ENCODE measurements at places on chromosomes 16 and 17. TPM values are rescaled to one million over a fixed set of nuclear protein-coding genes. Genes with fewer than 3 reads are reported as not detected.

GRCh38 chr17:7208027-7208571, 11.5 kb downstream of the DLG4 start:
- no peak for DNase-seq

GRCh38 chr17:59435238-59435637, 103.8 kb downstream of the YPEL2 start:
- no peak for DNase-seq

DNA sequence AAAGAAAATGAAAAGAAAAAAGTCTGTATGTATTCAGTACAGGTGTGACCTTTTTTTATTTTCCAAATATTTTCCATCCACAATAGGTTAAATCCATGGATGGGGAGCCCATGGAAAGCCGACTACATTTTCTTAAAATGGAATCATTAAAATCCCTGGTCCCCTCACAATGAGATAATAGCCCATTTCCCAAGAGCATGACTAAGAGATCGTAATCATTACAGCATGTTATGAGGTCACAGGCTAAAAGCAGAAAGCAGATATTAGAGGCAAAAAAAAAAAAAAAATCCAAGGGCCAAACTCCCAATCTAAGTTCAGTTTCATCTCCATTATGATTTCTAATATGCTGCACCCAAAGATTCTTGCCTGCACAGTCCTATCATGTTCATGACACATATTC, 44.7 kb downstream of the CYTH1 start:
- DNase-seq: peak; percentile 44

DNA sequence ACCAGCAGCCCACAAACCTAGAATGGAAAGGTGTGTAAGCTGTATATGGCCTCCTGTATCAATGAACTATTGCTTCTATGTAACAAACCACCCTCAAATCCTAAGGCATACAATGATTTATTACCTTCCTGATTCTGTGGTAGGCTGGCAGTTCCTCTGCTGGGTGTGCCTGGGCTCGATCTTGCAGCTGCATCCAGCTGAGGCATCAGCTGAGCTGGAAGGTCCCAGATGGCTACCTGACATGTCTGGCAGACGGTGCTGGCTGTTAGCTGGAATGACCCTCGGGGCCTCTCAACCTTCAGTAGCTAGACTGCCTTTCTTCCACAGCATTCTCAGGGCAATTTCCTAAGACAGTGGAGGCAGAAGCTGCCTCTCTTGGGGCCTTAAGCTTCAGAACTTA, 152.7 kb downstream of the RAB11FIP4 start:
- no peak for DNase-seq

PDILT gene
- not detected for polyA plus RNA-seq

DNA sequence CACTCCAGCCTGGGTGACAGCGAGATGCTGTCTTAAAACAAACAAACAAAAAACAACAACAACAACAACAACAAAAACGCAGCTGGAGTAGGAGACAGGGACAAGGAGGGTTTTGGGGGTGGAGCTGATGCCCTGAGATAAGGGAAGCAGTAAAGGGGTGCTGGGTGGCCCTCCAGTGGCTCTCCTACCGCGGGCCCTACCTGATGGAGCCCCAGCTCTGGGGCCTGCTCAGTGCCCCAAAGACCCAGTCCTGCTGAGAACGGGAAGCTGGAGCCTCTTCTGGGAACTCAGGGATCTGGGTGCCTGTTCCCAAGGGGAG, 21.3 kb upstream of the NAGS start:
- no peak for DNase-seq

C16orf86 gene
- polyA plus RNA-seq: 0.87 TPM

EFNB3 gene
- polyA plus RNA-seq: 5.3 TPM

CTRB1 gene
- polyA plus RNA-seq: not detected

GRCh38 chr16:82584553-82585152, 42.1 kb upstream of the CDH13 start:
- DNase-seq: no peak

GRCh38 chr17:35160354-35161201, 13.0 kb downstream of the UNC45B start:
- DNase-seq: no peak

DNA sequence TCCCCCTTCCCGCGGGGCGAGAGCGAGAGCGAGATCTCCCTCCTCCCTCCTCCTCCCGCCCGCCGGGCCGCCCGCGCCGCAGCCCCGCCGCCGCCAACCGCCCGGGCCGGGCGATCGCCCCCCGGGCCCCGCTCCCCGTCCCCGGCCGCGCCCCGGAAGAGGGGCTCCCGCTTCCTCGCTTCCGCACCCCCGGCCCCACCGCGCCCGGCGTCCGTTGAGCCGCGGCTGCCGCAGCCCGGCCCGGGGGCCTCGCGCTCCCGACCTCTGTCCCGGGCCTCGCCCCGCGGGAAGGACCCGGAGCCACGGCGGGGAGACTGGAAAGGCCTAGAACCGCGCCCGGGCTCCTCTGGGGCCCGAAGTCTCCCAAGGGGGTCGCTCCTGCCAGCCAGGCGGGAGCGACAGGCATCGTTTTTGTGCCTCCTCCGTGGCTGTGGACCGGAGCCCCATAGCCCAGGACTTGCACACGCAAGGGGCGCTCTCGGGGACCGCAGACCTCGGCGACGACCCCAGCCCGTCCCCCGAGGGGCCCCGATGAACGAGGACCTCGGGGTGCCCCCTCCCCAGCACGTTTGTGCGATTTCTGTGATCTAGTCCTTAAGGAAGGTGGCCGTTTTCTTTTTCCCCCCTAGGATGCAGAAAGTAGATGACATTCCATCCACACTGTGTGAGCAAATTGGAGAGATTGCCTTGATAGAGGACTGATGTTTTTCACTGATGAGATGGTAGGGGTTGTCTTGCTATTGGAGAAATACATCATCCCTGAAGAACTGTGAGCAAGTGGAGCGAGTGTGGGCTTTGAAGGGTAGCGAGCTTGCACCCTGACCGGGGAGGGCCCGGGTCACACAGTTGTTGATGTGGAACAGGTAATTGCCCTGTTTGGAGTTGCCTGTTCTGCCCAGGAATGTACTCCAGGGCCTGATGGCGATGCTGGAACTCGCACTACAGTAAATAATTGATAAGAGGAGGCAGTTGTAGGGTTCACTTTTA, 611 bp downstream of the BANP start:
- no peak for DNase-seq

DNA sequence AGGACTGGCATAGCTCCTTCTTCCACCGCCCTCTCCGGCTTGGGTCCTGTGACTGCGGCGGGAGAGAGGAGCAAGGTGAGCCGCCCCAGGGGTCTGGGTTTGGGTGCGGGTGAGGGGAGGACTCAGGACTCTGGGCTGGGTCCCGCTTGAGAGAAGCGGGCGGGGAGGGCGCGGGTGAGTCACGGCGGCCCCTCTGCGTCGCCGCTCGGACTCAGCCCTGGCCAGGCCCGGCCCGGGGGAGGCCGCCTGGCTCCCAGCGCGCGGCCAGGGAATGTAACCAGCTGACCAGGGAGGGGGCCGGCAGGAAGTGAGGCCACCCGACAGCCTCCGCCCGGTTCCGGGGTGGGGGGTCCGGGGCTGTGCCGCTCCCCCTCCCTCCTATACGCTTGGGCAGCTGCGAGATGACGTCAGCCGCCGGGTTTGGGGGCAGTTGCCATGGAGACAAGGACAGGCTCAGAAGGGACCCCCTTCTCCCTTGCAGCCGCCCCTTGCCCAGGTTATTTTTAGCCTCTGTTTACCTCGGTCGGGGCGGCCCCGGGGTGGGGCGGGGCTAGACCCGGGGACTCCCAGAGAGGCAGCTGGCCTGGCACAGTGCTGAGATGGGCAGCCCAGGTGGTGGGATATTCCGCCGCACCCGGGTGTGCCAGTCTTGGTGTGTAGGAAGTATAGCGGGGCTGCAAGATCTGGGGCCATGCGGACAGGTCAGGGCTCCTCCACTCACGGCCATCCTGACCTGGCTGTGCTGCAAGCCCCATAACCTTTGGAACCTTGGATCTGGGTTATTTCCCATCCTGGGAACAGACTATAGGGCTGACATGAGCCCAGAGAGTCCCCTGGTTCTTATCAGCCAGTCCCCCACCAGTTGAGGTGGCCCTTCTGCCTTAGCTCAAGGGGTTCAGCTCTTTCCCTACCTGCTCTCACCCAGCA, 1.6 kb downstream of the RIPOR1 start:
- DNase-seq: peak; percentile 23

- peak; percentile 5 for DNase-seq
Measured at GRCh38 chr17:15341385-15341849, at the start of gene TEKT3. Gene TEKT3, minus strand, starts transcription at chr17:15341597. Its CDS starts 10,012 bp downstream, at chr17:15331585.

CDRT15L2 gene
- polyA plus RNA-seq: not detected

DNA sequence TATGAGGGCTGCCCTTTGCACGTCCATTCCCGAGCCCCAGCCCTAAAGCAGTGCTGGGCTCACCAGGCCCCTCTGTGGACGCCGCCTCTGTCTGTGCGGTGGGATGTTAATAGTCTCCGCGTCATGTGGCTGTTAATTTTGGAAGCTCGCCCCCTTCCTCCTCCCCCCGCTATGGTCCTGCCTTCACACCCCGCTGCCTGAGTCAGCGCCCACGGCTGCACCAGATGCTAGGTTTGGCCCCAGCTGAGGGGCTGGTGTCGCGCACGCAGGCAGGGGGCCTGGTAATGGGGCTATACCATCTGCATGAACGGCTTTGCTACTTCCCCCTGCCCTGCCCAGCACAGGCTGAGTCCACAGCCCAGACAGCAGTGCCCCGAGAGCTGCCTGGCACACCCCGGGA, 4.1 kb upstream of the SSTR5 start:
- no peak for DNase-seq

GRCh38 chr16:28497386-28497785, 2.9 kb downstream of the APOBR start:
- no peak for DNase-seq

DNA sequence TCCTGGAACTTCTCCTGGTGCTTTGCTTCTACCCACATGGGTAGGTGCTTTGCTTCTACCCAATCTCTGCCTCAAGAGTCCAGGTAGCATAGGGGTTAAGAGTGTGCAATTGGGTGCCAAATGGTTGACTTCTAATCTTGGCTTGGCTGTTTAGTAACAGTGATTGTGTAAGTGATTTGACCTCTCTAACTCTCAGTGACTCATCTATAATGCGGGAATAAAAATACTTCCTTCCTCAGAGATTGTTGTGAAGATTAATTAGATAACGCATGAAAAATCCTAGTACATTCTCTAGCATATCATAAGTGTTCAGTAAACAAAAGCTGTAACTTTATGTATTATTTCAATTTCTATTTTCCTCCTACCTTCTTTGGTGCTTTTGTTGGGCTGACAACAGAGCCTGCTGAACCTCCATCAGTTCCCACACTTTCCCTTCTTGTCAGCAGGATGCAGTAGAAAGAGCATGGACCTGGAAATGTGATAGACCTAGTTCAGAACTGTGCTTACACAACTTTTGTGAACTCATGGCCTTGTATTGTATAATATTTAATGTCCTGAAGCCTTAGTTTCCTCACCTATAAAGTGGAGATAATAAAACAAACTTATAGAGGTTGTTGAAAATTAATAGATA, 72.9 kb upstream of the SMIM36 start:
- DNase-seq: no peak

KRTAP9-4 gene
- not detected for polyA plus RNA-seq

CRHR1 gene
- not detected for polyA plus RNA-seq

- no peak for DNase-seq
Measured at GRCh38 chr17:11986179-11986941, 10.9 kb downstream of the ZNF18 start.

- no peak for DNase-seq
Measured at GRCh38 chr17:78111016-78111726, 17.4 kb downstream of the TMC6 start.

GRCh38 chr16:53014287-53014686, 38.4 kb downstream of the CHD9NB start:
- no peak for DNase-seq

DNA sequence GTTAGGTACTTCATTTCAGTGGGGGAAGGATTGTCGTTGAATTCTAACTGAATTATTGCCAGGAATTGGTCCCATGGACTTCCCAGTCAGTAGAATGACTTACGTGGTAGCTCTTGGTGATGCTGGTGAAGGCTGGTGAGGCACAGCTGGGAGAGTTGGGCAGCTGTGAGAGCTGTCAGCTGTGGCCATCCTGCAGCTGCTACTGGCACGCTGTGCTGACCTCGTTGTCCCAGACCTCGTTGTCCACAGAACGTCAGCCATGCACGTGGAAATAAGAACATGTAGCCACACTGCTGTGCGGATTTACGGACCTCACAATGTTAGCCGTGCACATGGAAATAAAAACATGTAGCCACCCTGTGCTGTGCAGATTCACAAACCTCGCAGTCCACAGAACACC, 102.3 kb downstream of the NPIPB11 start:
- no peak for DNase-seq

DNA sequence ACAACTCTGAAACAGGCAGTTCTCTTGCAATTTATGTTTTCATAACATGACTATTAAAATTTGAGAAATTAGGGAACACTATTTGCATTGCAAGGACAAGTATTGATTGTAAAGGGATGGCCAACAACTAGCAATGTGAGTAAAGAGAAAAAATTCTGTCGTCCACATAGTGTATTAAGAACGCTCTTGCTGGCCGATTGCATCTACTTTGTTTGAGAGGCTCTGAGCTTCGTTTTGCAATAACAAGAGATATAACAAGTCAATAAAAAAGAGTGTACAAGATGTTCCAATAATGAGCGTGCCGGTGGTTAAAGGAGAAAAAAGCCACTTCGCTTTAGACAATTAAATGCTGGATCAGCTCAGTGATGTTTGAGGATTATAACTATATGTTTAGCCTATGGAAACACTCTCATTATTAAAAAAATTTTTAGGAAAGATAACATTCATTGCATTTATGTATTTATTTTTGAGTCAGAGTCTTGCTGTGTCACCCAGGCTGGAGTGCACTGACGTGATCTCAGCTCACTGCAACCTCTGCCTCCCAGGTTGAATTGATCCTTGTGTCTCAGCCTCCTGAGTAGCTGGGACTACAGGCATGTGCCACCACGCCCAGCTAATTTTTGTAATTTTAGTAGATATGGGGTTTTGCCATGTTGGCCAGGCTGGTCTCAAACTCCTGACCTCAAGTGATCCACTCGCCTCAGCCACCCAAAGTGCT, 19.2 kb upstream of the TOM1L1 start:
- no peak for DNase-seq

DNA sequence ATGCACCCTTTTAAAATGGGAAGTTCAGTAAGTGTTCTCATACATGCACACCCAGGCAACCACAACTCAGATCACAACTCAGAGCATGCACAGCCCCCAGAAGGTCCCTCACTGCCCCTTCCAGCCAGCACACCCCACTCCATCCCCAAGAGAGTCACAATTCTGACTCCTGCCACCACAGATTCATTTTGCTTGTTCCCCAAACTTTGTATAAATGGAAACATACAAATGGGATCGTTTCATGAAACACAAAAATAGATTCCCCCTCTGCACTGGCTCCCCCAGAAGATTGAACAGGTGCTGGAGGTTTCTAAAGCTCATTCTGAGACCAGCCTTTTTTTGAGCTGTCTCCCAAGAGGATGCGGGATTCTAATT, 3.3 kb upstream of the TNFRSF13B start:
- no peak for DNase-seq

CD300LB gene
- not detected for polyA plus RNA-seq

OR3A3 gene
- polyA plus RNA-seq: not detected

GRCh38 chr17:28763804-28764266, 20.0 kb downstream of the TRAF4 start:
- no peak for DNase-seq
